Effector memory CD4-positive, alpha-beta T cell (primary cell): ENCODE measurements at places on chromosomes 3 and 15.

DNA sequence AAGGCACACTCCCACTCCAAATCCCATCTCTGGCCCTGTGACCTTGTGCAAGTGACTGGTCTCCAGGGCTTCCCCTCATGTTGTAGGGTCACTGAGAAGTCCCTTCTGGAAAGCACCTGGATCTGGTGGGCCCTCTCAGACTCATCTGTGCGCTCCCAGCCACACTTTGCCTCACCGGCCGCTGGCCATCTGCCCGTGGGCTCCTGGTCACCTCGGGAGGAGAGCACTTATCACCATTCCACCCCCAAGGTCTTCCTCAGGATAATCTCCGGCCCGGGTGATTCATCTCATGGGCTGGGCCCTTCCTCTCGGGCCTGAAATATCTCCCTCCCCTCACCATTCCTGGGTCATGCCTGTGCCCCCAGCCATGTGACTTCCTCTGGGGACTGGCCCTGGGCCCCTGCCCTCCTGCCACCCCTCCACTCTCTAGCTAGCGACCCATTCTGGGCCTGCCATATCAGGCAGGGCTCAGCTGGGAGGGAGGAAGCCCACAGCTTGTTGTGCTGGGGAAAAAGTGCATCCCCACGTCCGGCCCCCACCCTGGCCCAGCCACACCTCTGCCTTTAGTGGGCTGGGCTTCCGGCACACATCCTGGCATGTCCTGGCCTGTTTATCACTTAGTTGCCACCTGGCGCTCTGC lies 10.6 kb upstream of the WNT7A start:
- DNase-seq: no peak

DNA sequence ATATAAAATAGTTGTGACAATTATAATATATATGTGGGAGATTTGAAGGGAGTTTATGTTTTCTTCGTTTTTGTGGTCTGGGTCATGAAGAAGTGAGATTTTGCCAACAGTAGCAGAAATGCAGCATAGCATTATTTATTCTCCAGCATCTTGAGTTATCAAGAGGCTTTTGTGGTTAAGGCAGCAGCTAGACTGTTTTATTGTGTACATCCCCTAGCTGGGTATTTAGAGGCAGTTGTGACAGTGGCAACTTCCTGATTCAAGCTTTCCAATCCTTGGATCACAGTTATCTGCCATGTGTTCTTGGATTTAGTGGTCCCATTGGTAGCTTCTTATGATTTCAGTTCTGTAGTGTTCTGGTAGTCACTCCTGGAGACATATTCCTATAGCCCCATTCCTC lies 29.0 kb downstream of the ARIH1 start:
- DNase-seq: no peak

DNA sequence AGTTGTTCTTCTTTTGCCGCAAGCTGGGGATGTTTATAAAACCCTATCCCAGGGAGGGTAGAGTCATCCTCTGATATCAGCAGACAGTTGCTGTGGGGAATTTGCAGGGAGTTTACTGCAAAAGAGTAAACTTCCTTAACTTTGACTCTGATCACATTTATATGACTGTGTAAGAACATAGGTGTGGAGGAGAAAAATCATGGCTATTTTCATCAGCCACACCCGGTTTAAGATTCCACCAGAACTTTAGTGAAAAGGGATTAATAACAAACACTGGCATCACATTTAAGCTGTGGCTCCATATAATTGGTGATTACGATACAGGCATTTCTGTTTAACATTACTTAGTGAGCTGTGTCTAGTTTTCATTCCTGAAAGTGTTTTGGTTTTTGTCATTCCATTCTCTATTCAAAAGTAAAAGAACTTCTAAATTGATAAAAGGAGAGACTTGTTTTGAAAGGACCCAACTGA lies 143.1 kb downstream of the MYLK start:
- no peak for DNase-seq

- no peak for DNase-seq
These were observed 309.9 kb downstream of the RPLP1 start for GRCh38 chr15:69762373-69763148.

- DNase-seq: no peak
These were observed 591.8 kb downstream of the EPHA3 start for GRCh38 chr3:89699229-89699628.

GRCh38 chr3:133943639-133944141 lies 48.0 kb upstream of the RAB6B start:
- DNase-seq: no peak

DNA sequence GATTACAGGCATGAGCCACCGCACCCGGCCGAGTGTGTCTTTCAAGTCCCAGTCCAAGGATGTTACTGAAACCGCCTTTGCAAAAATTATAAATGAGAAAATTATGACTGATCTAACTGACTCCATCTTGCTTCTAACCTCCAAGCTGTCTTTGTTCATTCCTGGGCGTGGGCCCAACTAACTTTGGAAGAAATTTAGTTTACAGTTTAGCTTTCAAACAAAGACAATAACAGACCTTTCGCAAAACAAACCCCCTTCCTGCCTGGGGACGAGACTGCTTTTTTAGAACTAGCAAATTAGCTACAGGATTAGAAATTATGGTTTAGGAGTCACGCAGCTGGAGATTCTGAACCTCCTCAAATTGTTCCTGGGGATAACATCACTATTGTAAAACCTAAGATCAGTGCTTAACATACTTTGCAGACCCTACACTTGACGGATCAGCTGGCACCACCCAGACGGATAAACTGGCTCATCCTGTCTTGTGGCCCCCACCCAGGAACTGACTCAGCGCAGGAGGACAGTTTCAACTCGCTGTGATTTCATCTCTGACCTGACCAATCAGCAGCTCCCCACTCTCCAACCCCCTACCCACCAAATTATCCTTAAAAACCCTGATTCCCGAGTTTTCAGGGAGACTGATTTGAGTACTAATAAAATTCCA lies 23.8 kb downstream of the NANOGP8 start:
- DNase-seq: no peak

DNA sequence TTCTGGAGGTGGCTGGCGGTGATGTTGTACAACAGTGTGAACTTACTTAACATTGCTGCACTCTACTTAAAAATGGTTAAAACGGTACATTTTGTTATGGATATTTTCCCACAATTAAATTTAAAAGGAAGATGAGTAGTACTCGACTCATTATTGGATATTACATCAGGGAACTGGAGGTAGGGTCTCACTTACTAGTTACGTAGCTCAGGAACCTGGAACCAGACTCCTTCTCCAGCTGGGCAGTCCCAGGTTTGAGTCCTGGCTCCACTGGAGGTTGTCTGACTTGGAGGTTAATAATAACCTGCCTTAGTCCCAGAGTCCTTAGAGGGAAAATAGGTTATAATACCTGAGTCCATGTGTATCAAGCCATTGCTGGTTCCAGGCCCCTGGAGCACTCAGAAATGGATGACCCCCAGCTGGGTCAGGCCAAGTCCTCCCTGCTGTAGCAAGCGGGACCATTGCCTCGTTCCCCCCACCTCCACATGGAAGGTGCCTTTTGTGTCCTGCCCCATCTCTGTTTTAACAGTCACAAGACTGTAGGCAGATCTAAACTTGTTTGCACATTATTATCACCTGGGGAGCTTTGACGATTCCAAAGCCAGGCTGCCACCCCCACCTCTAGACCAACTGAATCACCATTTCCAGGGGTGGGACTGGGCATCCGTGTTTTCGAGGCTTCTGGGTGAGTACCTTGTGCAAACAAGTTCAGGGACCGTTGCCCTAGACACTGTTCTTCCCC lies 126.6 kb downstream of the IGF1R start:
- no peak for DNase-seq

DNA sequence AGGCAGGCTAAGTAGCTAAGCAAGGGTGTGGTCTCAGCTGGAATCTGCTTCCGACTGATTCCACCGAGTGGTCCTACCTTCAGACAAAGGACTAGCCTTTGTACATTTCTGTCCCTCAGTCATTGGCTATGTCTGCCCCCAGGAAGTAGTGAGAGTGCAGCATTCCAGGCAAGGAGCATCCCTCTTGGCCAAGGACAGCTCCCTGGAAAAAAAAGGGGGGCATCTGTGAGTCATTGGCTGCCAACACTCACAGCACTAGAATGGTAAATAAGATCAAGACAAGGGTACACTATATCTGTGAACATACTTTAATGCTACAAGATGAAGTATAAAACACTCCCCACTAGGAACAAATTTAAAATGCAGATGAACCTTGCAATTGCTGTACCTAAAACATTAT lies 66.8 kb downstream of the STAC start:
- DNase-seq: no peak

DNA sequence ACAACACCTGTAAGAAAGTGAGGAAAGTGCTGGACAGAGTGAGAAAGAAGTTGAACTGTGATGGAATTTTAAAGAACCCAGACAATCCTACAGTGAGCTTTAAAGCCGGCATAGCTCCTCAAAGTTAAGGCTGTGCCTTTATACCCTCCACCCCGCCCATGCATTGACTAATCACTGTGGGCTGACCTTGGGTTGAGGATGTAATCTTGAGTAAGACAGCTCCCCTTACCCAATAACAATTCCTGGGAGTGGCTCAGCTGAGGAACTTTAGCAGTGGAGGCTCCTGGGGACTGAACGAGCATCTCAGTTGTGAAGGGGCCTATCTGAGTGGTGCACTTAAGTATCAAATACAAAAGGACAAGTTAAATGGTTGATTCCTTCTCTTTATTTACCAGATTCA lies 35.7 kb upstream of the ZNF770 start:
- no peak for DNase-seq

GRCh38 chr3:113747283-113748046 lies 630 bp downstream of the ATP6V1A start:
- DNase-seq: no peak

GRCh38 chr15:48861813-48862431 lies 16.0 kb upstream of the EID1 start:
- no peak for DNase-seq

GRCh38 chr15:80559761-80560160 lies 135.3 kb upstream of the ABHD17C start:
- no peak for DNase-seq

DNA sequence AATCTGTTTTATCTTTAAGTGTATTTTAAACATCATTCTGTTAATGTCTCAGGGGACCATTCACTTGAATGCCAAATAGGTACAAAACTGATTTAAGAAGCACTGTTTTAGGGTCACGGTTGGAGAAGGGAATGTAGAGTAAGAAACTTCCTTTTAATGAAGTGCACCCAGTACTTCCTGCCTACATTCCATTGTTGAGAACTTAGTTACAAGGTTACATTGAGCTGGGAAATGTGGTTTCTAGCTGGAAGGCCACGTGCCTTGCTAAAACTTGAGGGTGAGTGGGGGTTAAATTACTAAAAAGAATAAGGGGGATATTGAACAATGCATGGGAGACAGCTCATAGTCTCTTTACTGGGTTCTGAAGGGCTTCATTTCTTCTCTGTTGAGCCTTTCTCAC lies 78.3 kb upstream of the TBC1D5 start:
- DNase-seq: no peak

GRCh38 chr3:17936736-17937480 lies 194.5 kb upstream of the TBC1D5 start:
- no peak for DNase-seq

GRCh38 chr15:65072027-65072426 lies 4.2 kb upstream of the RASL12 start:
- DNase-seq: no peak
